CD4-positive, alpha-beta T cell treated with Interleukin-4 for 1 hour (primary cell): ENCODE measurements at places on chromosomes 5 and 9.
A peak's percentile ranks its signal among the peaks of the same experiment; 100 is the strongest.

DNA sequence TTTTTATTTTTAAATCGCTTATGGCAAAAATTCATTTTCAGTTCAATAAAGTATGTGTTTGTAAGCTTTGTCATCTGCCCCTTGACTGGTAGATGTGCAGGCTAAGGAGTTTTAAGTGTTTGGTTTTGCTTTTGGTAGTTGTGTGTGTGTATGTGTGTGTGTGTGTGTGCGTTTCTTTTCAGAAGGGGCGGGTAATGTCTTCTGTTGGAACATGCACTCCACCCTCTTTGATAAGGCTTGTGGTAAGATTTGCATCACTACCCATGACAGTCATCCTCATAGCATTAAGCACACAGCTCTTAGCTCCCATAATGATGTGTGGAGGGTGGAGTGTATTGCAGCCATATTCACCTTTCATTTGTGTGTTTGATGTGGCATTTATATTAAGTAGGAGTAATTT is 92.1 kb upstream of the FSD1L start:
- DNase-seq = peak; percentile 24

- no peak for DNase-seq
Observed at GRCh38 chr5:163670036-163670435, 164.6 kb downstream of the MAT2B start.

GRCh38 chr9:123590499-123590898 is 234.5 kb downstream of the CRB2 start:
- no peak for DNase-seq

DNA sequence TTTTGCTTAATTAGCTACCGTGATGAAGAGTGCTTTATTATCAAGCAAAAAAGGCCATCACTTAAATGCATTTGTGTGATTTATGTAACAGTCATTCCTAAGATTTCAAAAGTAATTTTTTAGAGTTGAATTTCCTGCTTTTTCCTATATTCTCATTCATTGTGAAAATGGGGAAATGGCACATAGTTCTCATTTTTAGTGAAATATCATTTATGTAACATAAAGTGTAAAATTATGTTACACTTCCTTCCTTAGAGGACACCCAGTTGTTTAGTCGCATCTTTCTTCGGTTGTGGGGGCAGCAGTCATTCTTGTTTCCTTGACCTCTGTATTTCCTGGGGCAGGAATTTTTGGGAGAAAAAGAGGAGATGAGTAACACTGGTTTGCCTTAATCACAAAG is 142.8 kb downstream of the MAST4 start:
- DNase-seq = no peak

- DNase-seq = peak; percentile 36
Observed at GRCh38 chr9:89603767-89604665, 796 bp upstream of the GADD45G start.

DNA sequence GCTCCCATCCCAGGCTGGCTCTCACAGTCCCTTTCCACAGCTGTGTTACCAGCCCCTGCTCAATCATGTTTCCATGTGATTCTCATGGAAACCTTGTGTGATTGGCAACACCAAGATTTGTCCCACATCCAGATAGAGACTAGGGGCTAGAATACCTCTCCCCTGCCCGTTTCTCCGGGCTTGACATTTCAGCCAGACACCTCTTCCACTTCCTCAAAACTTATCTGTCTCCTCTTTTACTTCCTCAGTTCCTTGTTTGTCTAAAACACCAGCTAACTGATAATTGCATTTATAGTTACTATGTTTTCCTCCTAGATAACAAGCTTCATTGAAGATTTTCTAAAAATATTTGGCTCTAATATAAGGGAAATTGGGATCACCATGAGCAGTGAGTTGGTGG is 16.6 kb upstream of the KCNMB1 start:
- DNase-seq = no peak

- no peak for DNase-seq
Observed at GRCh38 chr5:26329562-26330189, 708.7 kb downstream of the CDH9 start.

GRCh38 chr5:29037716-29038115 is 1999.3 kb upstream of the CDH9 start:
- no peak for DNase-seq

DNA sequence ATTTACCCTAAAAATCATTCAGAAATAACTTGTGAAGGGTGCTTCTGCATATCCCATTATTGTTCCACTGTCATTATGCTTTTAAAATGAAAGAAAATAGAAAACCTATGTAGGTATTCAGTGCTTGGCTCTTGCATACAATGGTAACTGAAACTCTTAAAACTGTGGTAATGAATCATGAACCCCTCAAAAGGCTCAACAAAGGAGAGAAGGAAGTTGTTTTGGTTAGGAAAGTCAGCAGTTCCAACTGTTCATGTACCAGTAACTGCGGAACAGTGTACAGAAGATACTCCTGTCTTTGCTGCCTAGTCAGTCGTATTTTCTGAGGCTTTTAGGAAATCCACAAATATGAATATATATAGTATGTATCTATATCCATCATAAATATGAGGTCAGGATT is 96.1 kb downstream of the OSMR start:
- DNase-seq = no peak

GRCh38 chr5:149913436-149914419 is 30.9 kb downstream of the PDE6A start:
- no peak for DNase-seq

GRCh38 chr5:10195301-10195700 is 54.4 kb downstream of the ATPSCKMT start:
- no peak for DNase-seq

GRCh38 chr9:78015241-78015640 is 16.4 kb downstream of the GNAQ start:
- DNase-seq = no peak

DNA sequence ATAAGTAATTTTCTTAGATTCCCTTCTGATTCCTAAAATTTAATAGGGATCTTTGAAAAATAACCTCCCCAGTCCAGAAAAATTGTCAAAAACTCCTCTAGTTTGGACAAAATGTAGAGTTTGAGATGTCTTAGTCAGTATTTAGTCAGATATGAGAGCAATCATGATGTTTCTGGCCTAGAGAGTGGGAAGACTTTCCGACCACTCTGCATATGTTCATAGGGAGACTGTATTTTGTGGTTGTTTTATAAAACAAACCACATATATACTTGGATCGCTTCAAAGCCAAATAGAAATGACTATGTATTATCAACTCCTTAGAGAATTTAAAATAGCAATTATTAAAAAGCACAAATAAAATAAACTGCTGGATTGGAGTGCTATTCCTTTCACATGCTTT is 15.8 kb downstream of the ZFAND5 start:
- no peak for DNase-seq

DNA sequence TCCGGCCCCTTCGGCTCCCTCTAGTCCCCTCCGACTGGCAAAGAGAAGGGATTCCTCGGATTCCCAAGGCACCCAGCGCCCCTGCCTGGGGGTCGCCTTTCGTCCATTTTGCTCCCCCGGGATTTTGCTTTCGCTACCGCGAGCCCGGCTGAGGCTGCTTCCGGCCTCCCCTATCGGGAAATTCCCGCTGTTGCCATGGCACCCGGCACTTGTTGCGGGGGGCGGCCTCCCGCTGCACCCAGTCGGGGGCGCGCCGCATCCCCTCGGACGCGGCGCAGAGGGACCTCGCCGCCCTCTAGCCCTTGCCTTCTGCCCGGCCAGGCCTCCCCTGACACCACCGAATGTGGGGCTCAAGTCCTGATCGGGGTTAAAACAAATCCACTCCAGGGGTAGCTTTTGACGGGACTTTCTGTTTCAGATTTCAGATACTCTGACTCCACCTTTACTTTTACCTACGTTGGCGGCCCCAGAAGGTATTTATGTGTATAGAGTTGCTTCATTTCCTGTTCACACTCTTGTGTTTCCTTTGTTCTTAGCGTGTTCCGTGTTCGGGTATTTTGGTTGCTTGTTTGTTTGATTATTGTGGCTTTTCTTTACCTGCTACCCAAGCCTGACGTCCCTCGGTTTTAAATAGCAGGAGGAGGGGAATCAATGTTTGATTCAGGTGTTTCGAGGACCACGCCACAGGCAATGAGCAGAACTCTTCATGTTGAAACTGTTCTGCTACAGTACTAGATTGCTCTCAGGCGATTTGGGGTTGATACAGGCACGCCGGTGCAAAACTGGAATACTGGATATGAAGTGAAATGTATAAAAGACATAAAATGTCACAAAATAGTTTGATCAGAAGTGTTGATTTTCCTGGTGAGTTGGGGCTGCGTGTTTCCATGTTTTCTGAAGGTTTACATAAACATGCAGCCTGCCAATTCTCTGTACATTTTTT is 1.5 kb downstream of the PARP8 start:
- DNase-seq = peak; percentile 91

- DNase-seq = no peak
Observed at GRCh38 chr5:120083851-120084542, 380.1 kb upstream of the PRR16 start.

GRCh38 chr9:131817073-131817472 is 77.2 kb upstream of the RAPGEF1 start:
- DNase-seq = no peak

- DNase-seq = no peak
Observed at GRCh38 chr5:14775857-14776256, 95.7 kb downstream of the ANKH start.

GRCh38 chr9:5315187-5315923 is 10.8 kb upstream of the RLN2 start:
- DNase-seq = no peak

DNA sequence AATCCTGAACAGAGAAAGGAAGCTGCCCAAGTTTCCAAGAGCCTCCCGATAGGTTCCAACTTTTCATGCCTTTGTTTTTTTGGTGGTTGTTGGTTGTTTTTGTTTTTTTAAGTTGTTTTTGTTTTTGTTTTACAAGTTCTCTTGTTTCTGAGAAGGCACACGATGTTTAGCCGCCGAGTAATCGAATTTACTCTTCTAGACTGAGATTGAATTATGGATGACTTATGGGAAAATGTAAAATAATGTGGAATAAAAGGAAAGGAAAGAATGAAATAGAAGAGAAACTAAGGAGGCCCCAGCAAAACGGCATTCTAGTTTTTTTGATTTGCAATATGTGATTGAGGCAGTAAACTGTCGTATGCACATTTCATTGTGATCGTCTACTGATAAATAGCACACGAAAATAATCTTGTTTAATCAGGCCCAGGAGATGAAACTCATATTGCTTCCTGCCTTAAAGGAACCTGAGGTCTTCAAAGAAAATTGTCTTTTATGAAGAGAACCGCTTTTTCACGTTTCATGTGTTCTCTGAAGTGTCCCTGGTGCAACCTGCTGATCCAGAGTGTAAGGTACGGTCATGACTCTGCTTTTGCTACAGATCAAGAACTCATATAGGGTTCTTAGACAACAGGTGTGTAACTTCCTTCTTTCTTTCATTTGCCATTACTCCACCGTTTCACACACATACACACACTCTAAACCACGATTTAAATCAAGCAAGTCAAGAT is 1.3 kb upstream of the GNAQ start:
- no peak for DNase-seq

DNA sequence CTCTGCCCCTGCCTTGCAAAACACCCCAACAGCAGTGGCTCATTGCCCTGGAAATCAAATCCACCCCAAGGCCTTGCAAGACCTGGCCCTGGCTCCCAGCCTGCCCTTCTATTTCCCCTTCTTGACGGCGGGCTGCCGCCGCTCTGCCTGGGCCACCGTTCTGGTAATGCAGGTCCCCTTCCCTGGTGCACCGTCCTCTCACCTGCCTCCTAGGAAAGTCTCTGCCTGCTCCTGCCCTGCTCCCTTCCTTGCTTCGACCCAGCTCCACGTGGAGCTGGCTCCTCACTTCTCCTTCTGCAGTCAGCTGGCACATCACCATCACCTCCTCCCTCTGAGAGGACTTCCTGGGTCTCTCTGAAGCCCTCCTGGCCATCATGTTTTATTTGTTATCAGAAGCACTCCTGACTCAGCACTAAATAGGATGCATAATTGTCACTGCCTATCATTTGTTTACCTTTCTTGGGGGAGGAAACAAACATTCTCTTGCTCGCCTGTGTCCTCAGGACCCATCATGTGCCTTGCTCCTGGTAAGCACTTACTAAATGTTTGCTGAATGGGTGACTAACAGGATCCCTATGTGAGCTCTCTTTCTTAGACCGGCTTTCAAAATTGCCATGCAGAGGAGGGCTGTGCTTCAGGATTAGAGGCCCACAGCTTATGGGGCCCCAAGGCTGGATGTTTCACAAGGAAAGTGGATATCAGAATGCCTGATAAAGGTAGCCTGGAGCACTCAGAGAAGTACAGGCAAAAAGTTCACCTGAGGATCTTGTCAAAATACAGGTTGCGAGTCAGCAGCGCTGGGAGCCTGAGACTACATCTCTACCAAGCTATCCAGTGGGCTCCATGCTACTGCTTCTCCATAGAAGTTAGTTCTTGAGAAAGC is 19.6 kb upstream of the C5orf47 start:
- no peak for DNase-seq

- no peak for DNase-seq
Observed at GRCh38 chr5:104977529-104977928, 1414.9 kb upstream of the NUDT12 start.

DNA sequence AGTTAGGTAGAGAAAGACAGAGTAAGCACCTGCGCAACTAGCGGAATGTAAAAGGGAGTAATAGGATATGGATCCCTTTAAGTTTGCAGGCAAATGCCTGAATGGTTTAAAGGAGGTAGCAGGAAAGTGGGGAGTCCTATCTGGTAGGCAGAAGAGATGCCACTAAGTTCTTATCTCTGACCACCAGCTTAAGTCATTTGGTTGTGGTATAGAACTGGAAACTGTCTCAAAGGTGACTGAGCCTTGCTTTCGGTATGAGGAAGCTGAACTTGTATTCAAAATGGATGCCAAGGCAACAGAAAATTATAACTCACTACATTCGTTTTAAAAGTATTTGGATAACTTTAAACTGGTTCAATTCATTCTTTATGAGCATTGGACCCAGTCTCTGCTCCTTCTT is 475.6 kb downstream of the DMRTA1 start:
- DNase-seq = no peak

GRCh38 chr9:17293685-17294084 is 158.8 kb downstream of the CNTLN start:
- no peak for DNase-seq

- peak; percentile 13 for DNase-seq
Observed at GRCh38 chr9:110021891-110022290, 186.1 kb downstream of the C9orf152 start.
